ENCODE measurements at places on chromosomes 5 and 9.
A peak's percentile ranks its signal among the peaks of the same experiment; 100 is the strongest.

DNA sequence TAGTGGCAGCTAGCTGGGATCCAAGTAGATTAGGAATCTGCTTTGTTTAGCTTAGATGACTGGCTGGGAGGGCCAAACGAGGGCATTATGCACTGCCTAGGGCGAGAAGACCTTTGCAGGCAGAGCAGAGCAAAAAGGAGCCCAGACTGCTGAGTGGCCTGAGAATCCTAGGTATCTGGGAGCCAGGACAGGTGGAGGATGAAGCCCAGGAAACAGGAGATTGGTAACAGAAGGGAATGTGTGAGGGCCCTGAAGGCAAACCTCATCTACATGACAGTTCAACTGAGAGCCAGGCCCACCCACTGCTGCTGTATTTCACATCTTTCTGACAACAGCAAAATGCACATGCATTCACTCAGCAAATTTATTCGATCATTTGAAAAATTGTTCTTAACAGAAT is 192.3 kb downstream of the DTWD2 start:
- DNase-seq, result no peak

GRCh38 chr9:107375651-107376369 is 92.7 kb downstream of the RAD23B start:
- no peak for DNase-seq

DNA sequence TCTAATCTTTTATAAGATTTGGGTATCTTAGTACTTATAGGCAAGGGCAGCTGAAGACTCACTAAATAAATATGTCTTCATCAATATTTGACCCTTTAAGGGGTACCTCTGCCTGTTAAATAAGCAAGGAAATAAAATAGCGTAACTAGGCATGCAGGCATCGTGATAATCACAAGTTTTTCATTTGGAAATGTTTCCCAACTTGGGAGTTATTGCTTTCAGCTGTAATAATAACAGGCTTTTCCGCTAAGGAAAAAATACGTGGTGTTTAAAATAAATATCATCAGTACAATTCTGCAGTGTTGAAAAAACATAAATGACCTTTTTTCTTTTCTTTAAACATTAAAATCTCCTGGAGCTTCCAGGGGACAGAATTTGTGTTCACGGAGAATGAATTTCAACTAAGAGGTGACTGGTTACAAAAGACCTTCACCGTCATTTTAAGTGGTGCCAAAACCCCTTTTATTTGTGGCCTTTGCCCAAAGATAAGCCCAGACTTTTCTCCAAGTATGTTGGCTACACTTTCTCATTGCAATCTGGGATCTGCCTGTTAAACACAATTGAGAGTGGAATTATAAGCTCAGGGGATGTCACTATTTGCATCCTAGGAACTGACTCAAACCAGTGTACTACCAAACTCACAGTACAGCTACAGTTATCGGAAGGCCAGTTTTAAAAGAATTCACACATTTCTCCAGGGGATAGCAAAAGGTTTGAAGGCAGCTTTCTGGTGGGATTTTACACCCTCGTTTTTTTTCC is 218.6 kb downstream of the FBXL7 start:
- DNase-seq, result no peak

- DNase-seq, result no peak
Observed at GRCh38 chr5:140169410-140169809, 5.6 kb upstream of the CYSTM1 start.

GRCh38 chr9:136587145-136587943 is 41.5 kb upstream of the NOTCH1 start:
- DNase-seq, result no peak

DNA sequence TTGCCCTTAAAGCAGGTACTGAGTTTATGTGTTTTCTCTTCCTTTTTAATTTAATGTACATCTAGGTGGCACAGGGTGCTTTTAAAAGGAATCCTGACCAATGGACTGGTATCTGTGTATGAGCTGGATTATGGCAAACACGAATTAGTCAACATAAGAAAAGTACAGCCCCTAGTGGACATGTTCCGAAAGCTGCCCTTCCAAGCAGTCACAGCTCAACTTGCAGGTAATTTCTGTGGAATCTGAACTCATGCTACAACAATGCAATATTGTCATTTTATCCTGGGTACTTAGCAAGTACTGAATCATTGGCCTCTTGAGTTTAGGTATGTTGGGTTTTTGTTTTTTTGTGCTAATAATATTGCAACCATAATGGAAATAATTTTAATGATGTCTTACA is 14.4 kb upstream of the TMOD1 start:
- no peak for DNase-seq

- DNase-seq, result no peak
Observed at GRCh38 chr5:104612005-104612404, 1049.4 kb upstream of the NUDT12 start.

DNA sequence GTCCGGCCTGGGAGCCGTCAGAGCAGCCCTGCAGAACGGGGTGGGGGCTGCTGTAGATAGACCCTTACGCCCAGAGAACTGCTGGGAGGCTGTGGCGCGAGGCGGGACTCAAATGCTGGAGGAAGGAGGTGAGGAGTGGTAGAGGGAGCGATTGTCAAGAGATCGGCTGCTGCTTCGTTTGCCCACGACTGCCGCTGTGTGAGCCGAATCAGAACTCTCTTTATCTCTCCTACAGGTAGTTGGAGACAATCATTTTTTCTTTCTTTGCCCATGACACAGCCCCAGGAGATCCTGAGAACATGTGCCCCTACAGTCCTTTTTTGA is 456 bp downstream of the ZNF79 start:
- DNase-seq, result peak; percentile 69

DNA sequence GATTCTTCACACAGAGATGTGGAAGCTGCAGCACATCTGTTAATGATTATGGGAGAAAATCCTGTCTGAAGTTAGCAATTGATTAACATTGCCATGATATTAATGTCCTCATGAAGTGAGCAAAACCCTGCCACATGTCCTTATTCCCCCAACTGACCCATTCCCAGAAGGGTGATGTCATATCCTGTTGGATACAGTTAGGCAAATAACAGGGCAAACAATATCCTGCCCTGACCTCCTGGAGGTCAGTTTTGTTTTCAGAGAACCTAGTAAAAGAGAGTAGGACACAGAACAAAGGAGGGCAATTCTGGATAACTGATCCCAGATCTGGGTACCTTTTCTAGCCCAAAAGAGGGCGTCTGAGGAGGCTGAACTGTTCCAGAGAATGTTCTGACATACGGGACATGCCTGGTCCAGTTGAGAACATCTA is 11.0 kb downstream of the ABLIM3 start:
- DNase-seq, result no peak

DNA sequence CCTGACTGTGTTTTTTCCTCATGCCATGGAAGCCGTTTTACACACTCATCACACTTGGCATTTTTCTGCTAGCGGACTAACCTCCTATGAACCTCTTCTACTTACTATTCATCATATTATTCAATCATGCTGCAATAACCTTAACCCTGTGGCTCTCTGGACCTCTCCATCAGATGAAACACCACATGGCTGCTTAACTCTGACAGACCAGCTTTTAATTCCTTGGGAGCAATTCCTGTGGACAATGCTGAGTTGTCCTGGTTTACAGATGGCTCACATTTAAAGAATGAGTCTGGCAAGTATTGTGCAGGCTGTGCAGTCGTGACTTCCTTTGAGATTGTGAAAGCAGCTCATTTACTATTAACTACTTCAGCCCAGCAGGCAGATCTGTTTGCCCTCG is 9.0 kb downstream of the OR1J1 start:
- DNase-seq, result no peak

- no peak for DNase-seq
Observed at GRCh38 chr5:108634010-108634616, 113.6 kb upstream of the FER start.

GRCh38 chr5:150023136-150023535 is 22.6 kb downstream of the HMGXB3 start:
- no peak for DNase-seq

GRCh38 chr9:124684169-124684568 is 86.9 kb downstream of the NR6A1 start:
- no peak for DNase-seq

DNA sequence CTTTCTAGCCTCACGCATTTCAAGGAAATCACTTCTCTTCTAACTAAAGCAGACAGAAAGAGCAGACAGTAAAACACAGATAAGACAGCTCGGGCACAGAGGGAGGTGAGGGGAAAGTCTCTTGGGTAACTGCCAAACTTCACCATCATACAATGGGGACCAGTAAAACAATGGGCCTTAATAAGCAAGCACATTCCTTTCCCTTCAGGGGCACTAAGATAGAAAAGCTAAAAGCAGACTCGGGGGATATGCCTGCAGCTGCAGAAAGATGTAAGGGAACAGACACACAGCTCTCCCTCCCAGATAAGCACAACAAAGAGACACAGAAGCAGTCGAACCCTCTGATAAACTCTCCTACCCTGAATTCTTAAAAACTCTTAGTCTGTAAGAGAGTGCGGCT is 15.6 kb upstream of the CKS2 start:
- no peak for DNase-seq

GRCh38 chr5:60677850-60678664 is 21.9 kb downstream of the DEPDC1B start:
- DNase-seq, result no peak

- DNase-seq, result no peak
Observed at GRCh38 chr5:40308867-40309266, 370.8 kb upstream of the PTGER4 start.

DNA sequence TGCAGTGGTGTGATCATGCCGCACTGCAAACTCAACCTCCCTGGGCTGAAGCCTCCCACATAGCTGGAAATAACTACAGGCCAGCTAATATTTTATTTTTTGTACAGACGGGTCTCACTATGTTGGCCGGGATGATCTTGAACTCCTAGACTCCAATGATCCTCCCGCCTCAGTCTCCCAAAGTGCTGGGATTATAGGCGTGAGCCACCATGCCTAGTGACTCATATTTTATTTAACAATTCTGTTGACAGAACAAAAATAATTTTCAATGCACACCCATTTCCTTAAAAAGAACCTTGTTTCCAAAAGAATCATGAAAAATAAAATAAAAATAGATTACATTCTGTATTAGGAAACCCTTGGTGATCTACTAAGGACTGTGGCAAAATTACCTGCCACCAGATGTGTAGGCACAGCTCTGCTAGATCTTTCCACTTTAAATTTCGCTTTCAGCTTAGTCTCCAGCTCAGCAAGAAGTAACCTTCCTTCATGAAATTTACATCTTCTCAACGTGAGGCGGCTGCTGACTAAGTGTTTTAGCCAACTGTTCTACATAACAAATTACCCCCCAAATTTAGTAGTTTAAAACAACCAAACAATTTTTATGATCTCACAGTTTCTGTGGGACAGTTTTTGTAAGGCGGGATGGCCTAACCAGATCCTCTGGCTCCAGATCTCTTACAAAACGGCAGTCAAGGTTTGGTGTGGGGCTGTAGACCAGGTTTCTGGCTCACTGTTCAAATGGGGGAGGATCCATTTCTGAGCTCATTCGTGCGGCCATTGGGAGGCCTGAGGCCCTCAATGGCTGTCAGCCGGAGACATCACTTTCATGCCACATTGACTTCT is 32.6 kb upstream of the GOLPH3 start:
- no peak for DNase-seq

- no peak for DNase-seq
Observed at GRCh38 chr5:159593518-159594073, 263.3 kb upstream of the IL12B start.

- DNase-seq, result no peak
Observed at GRCh38 chr5:64625678-64626077, 64.6 kb upstream of the SHISAL2B start.

All from activated CD4-positive, alpha-beta T cell treated with anti-CD3 and anti-CD28 coated beads for 36 hours (primary cell).